Activated B cell treated with CpG ODN at 0.5 μM for 24 hours (primary cell): ENCODE measurements at places on chromosomes 13 and 19. TPM values are rescaled to one million over a fixed set of nuclear protein-coding genes. Genes with fewer than 3 reads are reported as not detected.

FUZ gene
- 12.0 and 15.0 TPM in 2 replicates for total RNA-seq

ERICH6B gene
- not detected in 2 replicates for total RNA-seq

FBXO17 gene
- total RNA-seq: not detected in 2 replicates

ACTMAP gene
- total RNA-seq: 8.5 and 12.7 TPM in 2 replicates

TEX26 gene
- total RNA-seq: not detected in 2 replicates

LYPD3 gene
- 0.24 TPM in 1 of 2 replicates, not detected in the other for total RNA-seq

SMIM44 gene
- not detected in 2 replicates for total RNA-seq

RXFP2 gene
- not detected in 2 replicates for total RNA-seq

RETN gene
- not detected in 2 replicates for total RNA-seq

SPINT2 gene
- total RNA-seq: 70.3 and 73.4 TPM in 2 replicates

UNC13A gene
- total RNA-seq: 0.02 and 0.04 TPM in 2 replicates

MPHOSPH8 gene
- 32.5 and 43.6 TPM in 2 replicates for total RNA-seq

ZNF497 gene
- 1.7 and 2.1 TPM in 2 replicates for total RNA-seq

- H3K36me3 ChIP-seq: peaks cover 39% of the 10 kb centered on the region
- no peak for DNase-seq
- H3K4me3 ChIP-seq: no peak overlapping the region
- peaks cover 21% of the 10 kb centered on the region for H3K4me1 ChIP-seq
- H3K27me3 ChIP-seq: no peaks in the 10 kb centered on the region
Observed at GRCh38 chr13:102680133-102680717, 14.6 kb downstream of the METTL21C start.

GRCh38 chr19:54507824-54508223, 5.2 kb downstream of the LAIR2 start:
- no peak overlapping the region for H3K4me3 ChIP-seq
- no peak for DNase-seq
- peaks cover 14% of the 10 kb centered on the region for H3K27me3 ChIP-seq
- no peak overlapping the region for H3K27ac ChIP-seq
- H3K4me1 ChIP-seq: peaks cover 23% of the 10 kb centered on the region

- H3K36me3 ChIP-seq: no peaks in the 10 kb centered on the region
- H3K27ac ChIP-seq: no peak overlapping the region
- no peaks in the 10 kb centered on the region for H3K4me1 ChIP-seq
- no peak overlapping the region for H3K4me3 ChIP-seq
- H3K27me3 ChIP-seq: peaks cover 6% of the 10 kb centered on the region
- DNase-seq: no peak
Observed at GRCh38 chr19:18815673-18816072, 16.1 kb upstream of the UPF1 start.

GRCh38 chr19:1752757-1753728, at the start of gene ONECUT3:
Gene ONECUT3 (plus strand): TSS chr19:1753506. CDS start chr19:1753663, 157 bp downstream.
- no peak within 1 kb of the TSS for H3K27ac ChIP-seq
- peaks cover 34% of the 10 kb centered on the region for H3K4me1 ChIP-seq
- no peaks in the 10 kb centered on the region for H3K36me3 ChIP-seq
- peak within 1 kb of the TSS; percentile 15 for H3K4me3 ChIP-seq

- no peak overlapping the region for H3K4me3 ChIP-seq
- H3K27me3 ChIP-seq: peaks cover 11% of the 10 kb centered on the region
- no peaks in the 10 kb centered on the region for H3K4me1 ChIP-seq
- DNase-seq: no peak
- no peaks in the 10 kb centered on the region for H3K36me3 ChIP-seq
Observed at GRCh38 chr13:76622315-76623040, 263.7 kb downstream of the KCTD12 start.

DNA sequence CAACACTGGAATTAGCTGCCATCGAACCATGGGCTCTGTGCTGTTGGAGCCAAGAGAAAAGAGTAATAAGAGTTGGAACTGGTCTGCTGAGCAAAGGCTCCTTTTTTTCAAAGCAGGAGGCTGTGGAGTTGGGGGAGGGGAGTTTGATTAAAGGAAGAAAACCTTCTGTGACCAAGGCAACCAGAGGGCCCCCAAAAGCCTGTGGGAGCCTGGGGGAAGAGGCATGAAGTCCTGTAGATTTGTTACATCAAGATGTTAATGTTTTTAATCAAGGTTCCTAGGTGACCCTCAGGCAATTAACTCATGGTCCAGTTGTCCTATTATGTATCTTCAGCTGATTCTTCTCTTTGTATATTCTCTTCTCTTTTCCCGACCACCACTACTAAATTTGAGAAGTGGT, 403.9 kb downstream of the NDFIP2 start:
- no peak for DNase-seq
- no peaks in the 10 kb centered on the region for H3K27me3 ChIP-seq
- H3K4me3 ChIP-seq: no peak overlapping the region
- no peak overlapping the region for H3K27ac ChIP-seq
- no peaks in the 10 kb centered on the region for H3K36me3 ChIP-seq

DNA sequence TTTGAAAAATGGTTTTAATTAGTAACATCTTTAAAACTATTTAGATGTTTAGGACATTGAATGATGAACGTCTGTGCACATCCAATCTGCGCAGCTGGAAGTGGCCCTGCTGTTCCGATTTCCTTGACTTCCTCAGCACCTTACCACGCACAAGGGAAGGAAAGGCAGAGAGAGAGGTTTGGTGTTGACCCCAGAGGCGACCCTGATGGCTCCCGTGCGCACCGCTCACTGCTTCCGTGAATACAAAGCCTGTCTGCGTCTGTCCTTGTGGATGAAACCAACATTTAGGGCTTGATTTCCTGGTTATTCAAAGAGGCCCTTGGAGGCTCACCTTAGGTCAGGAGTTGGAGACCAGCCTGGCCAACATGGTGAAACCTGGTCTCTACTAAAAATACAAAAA, 8.5 kb downstream of the MCF2L start:
- no peaks in the 10 kb centered on the region for H3K36me3 ChIP-seq
- H3K4me3 ChIP-seq: no peak overlapping the region
- DNase-seq: no peak
- no peaks in the 10 kb centered on the region for H3K4me1 ChIP-seq

DNA sequence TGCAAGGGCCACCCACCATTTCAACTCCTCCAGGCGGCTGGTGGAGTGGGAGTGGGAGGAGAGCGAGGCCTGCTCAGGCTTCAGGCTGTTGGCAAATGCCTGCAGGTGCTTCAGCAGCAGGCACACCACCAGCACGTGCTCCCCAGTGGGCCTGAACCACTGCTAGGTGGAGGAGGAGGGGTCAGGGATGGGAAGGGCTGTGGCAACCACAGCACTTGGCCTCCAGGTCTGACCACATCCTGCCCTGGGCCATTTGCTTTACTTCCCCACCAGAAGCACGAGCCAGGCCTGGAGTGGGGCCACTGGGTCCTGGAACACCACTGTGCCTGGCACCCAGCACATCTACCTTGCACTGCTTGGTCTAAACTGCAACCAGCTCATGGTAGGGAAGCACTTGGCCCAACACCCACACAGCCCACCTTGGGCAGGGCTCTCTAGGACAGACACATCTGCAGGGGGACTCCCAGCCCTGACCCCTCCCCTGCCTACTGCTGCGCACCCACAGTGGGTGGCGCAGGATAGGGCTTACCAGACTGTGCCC, 26.2 kb downstream of the TUBA3C start:
- DNase-seq: no peak
- no peaks in the 10 kb centered on the region for H3K36me3 ChIP-seq
- no peaks in the 10 kb centered on the region for H3K27me3 ChIP-seq
- no peak overlapping the region for H3K4me3 ChIP-seq
- no peaks in the 10 kb centered on the region for H3K4me1 ChIP-seq
- H3K27ac ChIP-seq: no peak overlapping the region

- DNase-seq: peak; percentile 59
- peaks cover 64% of the 10 kb centered on the region for H3K4me1 ChIP-seq
- peak overlapping the region; percentile 93 for H3K27ac ChIP-seq
- peaks cover 30% of the 10 kb centered on the region for H3K36me3 ChIP-seq
Observed at GRCh38 chr19:45508861-45509691, 1.8 kb downstream of the VASP start.

- DNase-seq: no peak
- no peaks in the 10 kb centered on the region for H3K27me3 ChIP-seq
- no peak overlapping the region for H3K27ac ChIP-seq
- no peak overlapping the region for H3K4me3 ChIP-seq
- no peaks in the 10 kb centered on the region for H3K36me3 ChIP-seq
- no peaks in the 10 kb centered on the region for H3K4me1 ChIP-seq
Observed at GRCh38 chr19:28294395-28294794, 918.6 kb downstream of the UQCRFS1 start.

- H3K27ac ChIP-seq: no peak overlapping the region
- H3K36me3 ChIP-seq: no peaks in the 10 kb centered on the region
Observed at GRCh38 chr13:110422913-110423688, 116.0 kb downstream of the COL4A2 start.

DNA sequence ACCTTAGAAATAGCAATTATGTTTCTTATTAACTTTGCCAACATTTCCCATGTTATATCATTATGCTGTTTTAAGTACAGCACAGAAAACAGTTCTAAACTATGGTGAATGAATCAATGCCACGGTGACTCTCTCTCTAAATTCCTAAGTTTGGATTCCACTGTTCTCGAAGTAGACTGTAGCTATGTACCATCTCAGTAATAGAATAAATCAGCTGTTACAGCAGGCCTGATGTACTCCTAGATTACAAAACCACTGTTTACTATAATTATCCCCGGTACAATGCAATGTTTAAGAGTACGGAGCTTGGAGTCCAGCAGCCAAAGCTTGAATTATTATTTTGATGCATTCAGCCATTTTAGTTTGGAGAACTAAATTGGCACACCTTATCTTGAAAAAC, 476.3 kb upstream of the SLITRK1 start:
- no peak for DNase-seq
- no peak overlapping the region for H3K4me3 ChIP-seq
- H3K27ac ChIP-seq: no peak overlapping the region
- no peaks in the 10 kb centered on the region for H3K27me3 ChIP-seq
- H3K4me1 ChIP-seq: no peaks in the 10 kb centered on the region

GRCh38 chr13:56317841-56318240, 822.9 kb upstream of the PRR20A start:
- no peaks in the 10 kb centered on the region for H3K27me3 ChIP-seq
- H3K36me3 ChIP-seq: no peaks in the 10 kb centered on the region
- H3K27ac ChIP-seq: no peak overlapping the region
- no peaks in the 10 kb centered on the region for H3K4me1 ChIP-seq
- no peak for DNase-seq

DNA sequence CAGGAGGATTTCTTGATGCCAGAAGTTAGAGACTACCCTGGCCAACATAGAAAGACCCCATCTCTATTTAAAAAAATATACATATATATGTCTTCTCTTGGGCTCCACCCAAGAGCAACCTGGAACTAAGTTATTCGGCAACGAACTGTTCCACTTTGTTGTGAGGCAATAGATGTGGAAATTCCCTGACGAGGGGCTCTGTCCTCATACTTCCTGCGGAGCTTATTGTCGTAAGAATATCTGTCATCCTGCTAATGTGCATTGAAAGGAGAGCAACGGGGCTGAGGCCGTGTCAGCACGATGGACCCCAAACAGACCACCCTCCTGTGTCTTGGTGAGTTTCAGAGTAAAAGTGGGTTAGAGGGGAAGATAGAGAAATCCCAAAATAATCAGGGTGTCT, at the start of gene FCAR:
FCAR (plus strand) TSS at position 246 of the 400 bp plus-strand sequence; CDS start at position 301, 55 bp downstream.
- H3K27ac ChIP-seq: no peak within 1 kb of the TSS
- no peaks in the 10 kb centered on the region for H3K36me3 ChIP-seq
- DNase-seq: no peak

- H3K36me3 ChIP-seq: no peaks in the 10 kb centered on the region
- H3K4me1 ChIP-seq: no peaks in the 10 kb centered on the region
- no peak for DNase-seq
- no peak overlapping the region for H3K27ac ChIP-seq
Observed at GRCh38 chr13:24141333-24141910, 19.1 kb upstream of the SPATA13 start.

DNA sequence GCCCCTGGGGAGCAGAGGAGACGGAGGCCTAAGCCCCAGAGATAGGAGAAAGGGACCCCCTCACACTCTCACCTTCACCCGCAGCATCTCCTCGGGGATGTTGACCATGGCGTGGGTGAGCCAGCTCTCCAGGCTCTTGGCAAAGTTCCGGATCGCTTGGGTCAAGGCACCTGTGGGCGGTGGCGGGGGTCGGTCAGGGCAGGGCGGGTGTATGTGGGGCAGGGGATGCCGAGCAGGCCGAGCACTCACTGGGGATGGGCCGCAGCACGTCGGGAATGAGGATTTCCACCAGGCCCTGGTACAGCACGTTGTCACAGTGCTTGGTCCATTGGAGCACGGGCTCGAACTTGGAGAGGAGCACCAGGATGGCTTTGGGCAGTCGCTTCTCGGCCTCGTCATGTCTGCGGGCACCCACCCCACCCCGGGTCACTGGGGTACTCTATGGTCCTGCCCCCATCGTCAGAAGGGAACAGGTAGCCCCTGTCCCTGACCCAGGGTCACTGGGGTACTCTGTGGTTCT, 13.1 kb downstream of the DCAF15 start:
- H3K36me3 ChIP-seq: peaks cover 53% of the 10 kb centered on the region
- no peaks in the 10 kb centered on the region for H3K27me3 ChIP-seq
- DNase-seq: no peak
- H3K4me1 ChIP-seq: no peaks in the 10 kb centered on the region
- H3K4me3 ChIP-seq: no peak overlapping the region

- no peak for DNase-seq
- H3K36me3 ChIP-seq: no peaks in the 10 kb centered on the region
- no peak overlapping the region for H3K4me3 ChIP-seq
- H3K27ac ChIP-seq: no peak overlapping the region
- no peaks in the 10 kb centered on the region for H3K4me1 ChIP-seq
- no peaks in the 10 kb centered on the region for H3K27me3 ChIP-seq
Observed at GRCh38 chr13:79671420-79671819, 190.5 kb downstream of the NDFIP2 start.

DNA sequence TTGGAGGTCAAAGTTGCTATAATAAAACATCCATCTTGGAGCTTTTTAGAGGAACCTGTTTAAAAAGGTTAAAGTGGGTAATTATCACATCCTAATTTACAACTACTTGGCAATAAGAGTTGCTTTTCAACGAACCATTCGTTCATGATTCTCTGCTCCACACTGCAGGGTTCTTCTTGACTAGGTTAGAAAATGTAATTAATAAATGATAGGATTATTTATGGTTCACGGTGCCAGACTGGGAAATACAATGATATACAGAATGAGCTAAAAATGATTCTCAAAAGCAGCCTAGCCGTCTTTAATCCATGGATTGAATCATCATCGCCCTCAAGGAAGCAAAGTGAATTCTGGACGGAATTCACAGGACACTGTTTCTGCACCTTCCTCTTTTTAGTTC, 291.2 kb downstream of the TEX29 start:
- no peaks in the 10 kb centered on the region for H3K4me1 ChIP-seq
- no peaks in the 10 kb centered on the region for H3K36me3 ChIP-seq
- no peak overlapping the region for H3K27ac ChIP-seq
- no peak overlapping the region for H3K4me3 ChIP-seq
- H3K27me3 ChIP-seq: no peaks in the 10 kb centered on the region

GRCh38 chr19:16645140-16645539, 14.8 kb downstream of the SMIM7 start:
- no peaks in the 10 kb centered on the region for H3K27me3 ChIP-seq
- no peak overlapping the region for H3K27ac ChIP-seq
- peaks cover 6% of the 10 kb centered on the region for H3K4me1 ChIP-seq
- DNase-seq: no peak
- H3K36me3 ChIP-seq: peaks cover 91% of the 10 kb centered on the region

DNA sequence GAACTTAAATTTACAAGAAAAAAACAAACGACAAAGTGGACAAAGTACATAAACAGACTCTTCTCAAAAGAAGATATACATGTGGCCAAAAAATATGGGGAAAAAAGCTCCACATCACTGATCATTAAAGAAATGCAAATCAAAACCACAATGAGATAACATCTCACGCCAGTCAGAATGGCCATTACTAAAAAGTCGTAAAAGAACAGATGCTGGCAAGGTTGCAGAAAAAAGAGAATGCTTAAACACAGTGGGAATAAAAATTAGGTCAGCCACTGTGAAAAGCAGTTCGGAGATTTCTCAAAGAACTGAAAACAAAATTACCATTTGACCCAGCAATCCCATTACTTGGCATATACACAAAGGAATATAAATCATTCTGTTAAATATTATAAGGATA, 132.7 kb downstream of the UGGT2 start:
- H3K4me3 ChIP-seq: no peak overlapping the region
- no peaks in the 10 kb centered on the region for H3K27me3 ChIP-seq
- H3K4me1 ChIP-seq: no peaks in the 10 kb centered on the region
- no peaks in the 10 kb centered on the region for H3K36me3 ChIP-seq
- no peak for DNase-seq
